A172 (cell line): ENCODE measurements at places on chromosomes 7 and 10. TPM values are rescaled to one million over a fixed set of nuclear protein-coding genes. Genes with fewer than 3 reads are reported as not detected.

DNA sequence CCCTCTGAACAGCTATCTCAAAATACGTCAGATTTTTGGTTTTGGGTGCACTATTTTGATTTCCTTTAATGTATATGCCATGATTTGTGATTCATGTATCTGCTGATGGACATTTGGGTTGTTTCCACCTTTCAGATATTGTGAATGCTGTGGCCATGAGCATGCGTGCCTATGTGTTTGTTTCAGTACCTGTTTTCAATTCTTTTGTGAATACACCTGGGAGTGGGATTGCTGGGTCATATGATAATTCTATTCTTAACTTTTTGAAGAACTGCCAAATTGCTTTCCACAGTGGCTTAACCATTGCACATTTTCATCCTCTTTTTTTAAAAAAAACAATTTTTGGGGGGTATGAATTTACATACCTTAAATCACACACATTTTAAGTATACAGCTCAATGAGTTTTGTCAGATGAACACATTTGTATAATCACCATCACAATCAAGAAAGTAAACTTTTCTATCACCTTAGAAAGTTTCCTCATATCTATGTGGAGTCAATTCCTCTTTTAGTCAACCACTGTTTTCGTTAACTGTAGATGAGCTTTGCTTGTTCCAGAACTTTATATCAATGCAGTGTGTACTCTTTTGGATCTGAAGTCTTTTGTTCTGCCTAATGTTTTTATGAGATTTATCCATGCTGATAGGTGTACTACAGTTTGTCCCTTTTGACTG, 36.9 kb downstream of the CYP26A1 start:
- DNase-seq = no peak

The JCAD gene
- 3.2 and 4.2 TPM in 2 replicates for total RNA-seq

DNA sequence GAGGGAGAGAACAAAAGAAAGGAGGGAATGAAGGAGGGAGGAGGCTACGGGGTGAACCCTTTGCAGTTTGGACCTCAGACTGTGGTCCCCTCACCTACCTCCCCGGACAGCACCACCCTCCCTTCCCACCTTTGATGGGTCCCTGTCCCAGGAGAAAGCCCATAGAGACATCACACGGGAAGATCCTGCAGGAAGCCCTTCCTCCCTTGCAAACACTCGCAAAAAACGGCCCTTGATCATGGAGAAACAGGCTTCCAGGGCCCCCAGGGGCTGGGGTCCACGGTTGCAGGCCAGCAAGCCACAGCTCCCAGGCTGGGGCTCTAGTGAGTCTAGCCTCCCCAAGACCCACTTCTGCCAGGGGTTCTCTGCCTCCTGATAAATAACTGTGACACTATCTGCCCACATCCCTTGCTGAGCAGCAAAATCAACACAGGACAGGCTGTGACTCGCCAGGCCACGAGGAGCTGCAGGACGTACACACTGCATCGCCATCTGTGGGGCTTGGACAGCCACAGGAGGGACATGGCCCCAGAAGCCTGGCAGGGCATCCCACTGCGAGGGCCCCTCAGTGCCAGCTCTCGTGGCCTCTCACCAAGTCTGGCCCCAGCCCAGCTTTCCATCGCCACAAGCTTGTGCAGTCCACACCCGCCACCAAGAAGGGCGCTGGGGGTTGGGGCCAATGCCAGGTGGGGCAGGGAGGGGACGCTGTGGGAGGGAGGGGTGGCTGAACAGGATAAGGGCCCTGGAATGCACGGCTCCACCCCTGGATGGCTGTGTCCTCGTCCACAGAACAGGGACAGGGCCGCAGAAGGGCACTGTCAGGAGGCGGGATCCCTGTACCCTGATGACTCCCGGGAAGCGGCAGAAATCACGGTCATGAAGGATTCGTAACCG, 34.2 kb downstream of the PDGFA start:
- DNase-seq = peak; percentile 48

The ADIRF gene
- not detected in 2 replicates for total RNA-seq

DNA sequence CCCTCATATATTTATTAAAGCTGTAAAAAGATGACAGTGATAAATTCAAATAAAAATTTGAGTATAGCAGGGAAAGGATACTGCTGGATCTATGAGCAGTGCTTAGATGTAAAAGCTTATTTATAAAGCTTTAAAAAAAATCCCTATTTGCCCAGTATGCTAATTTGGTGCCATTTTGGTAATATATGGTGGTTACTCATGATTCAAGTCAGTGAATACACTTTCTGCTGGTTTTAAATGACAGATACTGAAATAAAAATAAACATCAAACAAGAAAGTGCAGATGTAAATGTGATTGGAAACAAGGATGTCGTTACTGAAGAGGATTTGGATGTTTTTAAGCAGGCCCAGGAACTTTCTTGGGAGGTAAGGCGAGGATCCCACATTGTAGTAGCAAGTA, 134.4 kb upstream of the SAMD8 start:
- no peak for DNase-seq

GRCh38 chr7:32093415-32094408, 23.5 kb upstream of the PDE1C start:
- peak; percentile 97 for DNase-seq

- no peak for DNase-seq
Observed at GRCh38 chr7:124420367-124420766, 345.2 kb downstream of the GPR37 start.

DNA sequence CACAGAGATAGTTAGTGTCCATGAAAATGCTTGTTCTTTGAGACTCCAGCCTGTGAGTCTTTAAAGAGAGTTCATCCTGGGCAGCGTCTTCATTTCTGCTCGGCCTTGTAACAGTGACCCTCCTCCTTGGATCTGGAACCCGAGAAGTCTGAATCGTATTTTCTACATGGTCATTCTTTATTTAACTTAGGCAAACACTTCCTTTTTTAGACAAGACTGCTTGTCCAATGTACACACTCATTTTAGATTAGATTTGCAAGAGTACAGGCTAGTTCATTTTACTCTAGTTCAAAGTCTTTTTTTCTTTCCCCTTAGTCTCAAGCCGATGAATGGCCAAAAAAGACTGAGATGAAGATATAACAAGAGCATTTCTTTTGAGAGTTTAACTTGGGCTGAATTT, 133.5 kb downstream of the CHN2 start:
- DNase-seq = no peak

The ADAMTS14 gene
- total RNA-seq = 0.31 TPM in 1 of 2 replicates, not detected in the other

GRCh38 chr10:47402641-47403301, 18.7 kb upstream of the ZNF488 start:
- peak; percentile 97 for DNase-seq
